ENCODE measurements at places on chromosomes 4 and X. TPM values are rescaled to one million over a fixed set of nuclear protein-coding genes. Genes with fewer than 3 reads are reported as not detected.
A peak's percentile ranks its signal among the peaks of the same experiment; 100 is the strongest.

- DNase-seq, result no peak
These were observed 469.0 kb downstream of the IDS start for GRCh38 chrX:149036086-149036485.

GRCh38 chr4:10107111-10108091 lies 9.2 kb downstream of the WDR1 start:
- DNase-seq, result no peak

GRCh38 chr4:139669335-139669734 lies 3.7 kb downstream of the MGST2 start:
- DNase-seq, result no peak

GRCh38 chrX:136497556-136498052 lies at the start of gene HTATSF1:
Gene HTATSF1 (plus strand): TSS chrX:136497592. CDS start chrX:136497685, 93 bp downstream.
- no peak for DNase-seq

GRCh38 chrX:14616836-14617235 lies 87.5 kb downstream of the GLRA2 start:
- DNase-seq, result no peak

DNA sequence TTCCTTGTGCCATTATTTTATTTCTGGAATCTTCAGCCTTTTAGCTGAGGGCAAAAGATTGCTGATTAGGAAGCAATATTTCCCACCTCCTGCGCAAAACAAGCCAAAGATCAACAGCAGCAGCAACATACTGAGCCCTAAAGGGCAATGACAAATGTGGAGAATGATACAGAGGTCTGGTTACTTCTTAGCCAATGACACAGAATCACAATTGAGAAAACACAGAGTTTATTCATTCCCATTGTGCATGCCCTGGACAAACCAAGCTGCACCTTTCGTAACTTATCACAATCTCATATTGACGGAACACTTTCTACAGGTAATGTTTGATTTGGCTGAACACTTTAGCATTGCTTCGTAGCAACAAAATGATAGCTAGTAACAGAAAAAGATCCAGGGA lies 13.4 kb downstream of the F9 start:
- DNase-seq, result no peak

DNA sequence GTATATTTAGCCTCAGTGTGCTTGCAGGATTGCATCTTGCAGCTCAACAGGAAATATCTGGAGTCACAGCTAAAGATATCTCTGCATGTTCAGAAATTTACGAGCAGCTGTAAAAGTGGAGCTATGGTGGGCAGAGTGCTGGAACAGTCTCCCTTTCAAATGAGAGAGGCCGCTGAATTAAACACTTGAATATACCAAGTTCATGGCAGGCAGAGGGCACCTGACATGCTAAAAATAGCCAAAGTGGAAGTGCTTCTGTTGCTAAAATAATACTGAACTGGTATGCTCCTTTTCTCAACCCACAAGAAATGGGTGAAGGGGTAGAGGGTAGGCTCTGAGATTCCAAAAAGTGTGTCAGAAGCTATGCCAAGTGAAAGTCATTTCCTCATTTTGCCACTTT lies 98.1 kb downstream of the MGST2 start:
- no peak for DNase-seq

DNA sequence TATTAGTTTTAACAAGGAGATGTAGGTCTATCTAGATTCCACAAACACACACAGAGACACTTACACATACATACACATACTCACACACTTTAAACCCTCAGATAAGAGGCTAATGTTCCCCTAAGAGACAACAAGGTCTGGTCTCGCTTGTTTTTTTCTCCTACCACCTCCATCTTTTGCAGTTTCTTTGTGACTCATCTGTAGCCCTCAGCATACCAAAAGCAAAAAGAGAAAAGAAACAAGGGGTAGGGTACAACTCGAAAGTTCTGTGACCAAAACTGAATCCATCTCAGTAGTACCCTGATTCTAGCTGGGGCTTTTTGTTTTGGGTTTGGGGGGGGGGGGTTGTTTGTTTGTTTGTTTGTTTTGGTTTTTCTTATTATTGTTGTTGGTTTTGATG lies 12.2 kb upstream of the EXOSC9 start:
- DNase-seq, result no peak

DNA sequence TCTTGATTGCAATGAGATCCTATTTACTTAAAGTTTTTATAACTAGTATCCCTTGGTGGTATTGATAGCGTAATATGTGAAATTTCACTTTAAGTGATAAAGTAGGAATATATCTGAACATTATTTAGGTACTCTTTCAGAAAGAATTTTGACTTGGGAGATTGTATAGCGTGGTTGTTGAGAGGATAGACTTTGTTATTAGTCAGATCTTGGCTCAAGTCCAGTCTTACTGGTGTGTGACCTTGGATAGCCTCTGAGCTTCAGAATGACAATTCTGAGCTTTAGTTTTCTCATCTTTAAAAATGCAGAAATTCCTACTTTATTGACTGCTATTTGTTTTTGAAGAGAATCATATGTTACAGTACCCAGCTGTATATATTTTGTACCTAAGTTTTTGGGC lies 32.6 kb downstream of the DCK start:
- no peak for DNase-seq

GRCh38 chr4:184649971-184650855 lies 675 bp downstream of the PRIMPOL start:
- no peak for DNase-seq

DNA sequence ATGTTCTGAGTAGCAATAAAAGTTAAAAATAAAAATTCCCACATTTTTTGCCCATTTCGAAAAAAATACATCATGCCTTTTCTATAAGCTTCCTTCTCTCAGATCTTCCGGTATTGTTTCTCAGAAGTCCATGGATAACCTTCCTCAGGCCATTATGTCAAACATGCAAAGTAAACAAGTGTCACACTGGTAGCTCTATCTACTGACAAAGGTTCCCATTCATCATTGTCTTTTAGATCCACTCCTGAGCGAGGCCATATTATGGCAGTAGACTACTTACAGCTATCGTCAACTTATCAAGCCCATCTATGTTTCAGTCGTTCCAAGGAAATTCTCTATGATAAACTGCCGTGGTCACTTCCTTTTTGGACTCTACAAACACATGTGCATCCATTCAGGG lies 1068.2 kb downstream of the GLUD2 start:
- DNase-seq, result no peak

GRCh38 chr4:124903995-124904722 lies 191.6 kb upstream of the ANKRD50 start:
- DNase-seq, result no peak

GRCh38 chr4:23938796-23939195 lies 48.9 kb upstream of the PPARGC1A start:
- no peak for DNase-seq

DNA sequence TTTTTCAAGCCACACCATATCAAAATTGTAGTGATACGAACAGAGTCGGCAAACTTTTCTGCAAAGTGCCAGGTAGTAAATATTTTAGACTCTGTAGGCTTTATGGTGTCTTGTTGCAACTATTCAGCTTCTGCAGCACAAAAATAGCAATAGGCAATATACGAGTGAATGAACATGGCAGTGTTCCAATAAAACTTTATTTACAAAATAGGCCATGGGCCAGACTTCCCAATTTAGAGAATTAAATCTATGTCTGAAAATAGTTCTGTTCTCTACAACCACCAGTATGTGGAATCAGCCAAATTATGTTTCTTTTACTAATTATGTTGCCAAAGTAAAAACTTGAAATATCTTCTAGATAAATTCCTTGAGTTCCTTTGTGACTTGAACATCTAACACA lies 56.5 kb downstream of the NCAPG start:
- no peak for DNase-seq

- DNase-seq, result no peak
These were observed 202.1 kb downstream of the HNRNPD start for GRCh38 chr4:82171531-82172155.

DNA sequence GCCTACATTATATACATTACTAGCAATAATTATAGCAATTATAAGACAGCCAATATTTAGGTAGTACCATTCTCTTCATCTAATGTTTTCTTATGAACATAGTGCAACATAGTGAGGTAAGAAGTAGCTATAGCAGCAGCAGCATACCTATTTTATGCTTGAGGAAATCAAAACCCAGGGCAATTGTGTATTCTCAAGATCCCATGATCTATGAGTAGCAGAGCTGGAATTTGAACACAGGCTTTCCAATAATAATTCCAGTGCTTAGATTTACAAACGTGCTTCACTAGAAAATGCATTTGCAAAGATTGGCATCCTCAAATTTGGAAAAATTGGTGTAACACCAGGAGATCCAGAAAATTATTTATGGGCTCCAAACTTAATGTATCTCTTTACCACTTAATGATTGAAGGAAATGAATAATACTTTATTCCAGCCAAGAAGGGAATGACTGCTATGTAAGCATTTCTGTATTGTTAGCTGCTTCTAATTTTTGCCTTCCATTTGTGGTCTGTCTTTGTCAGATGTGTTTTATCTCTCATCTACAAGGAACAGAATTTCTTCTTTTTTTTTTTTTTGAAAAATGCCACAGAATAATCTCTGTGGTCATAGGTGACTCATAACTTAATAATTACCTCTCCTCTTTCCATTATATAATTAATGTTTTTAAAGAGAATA lies 451.1 kb downstream of the ARAP2 start:
- DNase-seq, result no peak

DNA sequence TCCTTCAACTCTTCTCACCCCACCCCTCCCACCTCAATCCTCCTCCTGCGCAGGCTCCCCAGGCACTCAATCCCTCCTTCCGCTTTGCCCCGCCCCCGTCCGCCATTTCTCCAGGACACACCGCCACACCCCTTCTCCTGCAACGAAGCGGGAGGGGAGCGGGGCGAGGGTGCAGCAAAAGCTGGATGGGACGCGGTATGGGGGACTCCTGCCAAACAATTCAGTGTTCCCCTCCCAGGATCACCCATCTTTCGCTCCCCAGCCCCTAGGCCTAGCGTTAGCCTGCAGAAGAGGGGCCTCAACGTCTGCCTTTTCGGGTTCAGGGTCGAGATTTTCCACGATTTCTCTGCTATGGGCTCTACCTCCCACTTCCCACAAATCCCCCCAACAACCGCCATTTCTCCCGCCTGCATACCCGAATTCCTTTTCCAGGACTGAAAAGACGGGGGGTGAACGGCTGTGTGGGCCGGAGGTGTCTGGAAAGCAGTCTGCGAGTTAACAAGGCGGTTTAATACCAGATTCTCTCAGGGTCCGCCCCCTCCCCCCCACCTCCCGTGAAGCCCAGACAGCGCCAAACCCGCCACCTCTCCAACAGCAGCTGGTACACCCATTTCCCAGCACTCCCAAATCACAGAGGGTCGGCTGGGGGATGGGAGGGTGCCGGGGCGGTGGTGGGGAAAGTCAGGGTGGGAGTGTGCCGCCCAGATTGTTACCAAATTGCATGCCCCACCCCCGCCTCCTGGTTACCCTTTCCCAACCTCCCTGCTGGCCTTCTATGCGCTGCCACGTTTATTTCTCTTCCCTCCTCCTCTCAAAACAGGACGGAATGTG lies 774 bp downstream of the ARMCX2 start:
- peak; percentile 25 for DNase-seq

- peak; percentile 56 for DNase-seq
These were observed 4.9 kb upstream of the TXK start for GRCh38 chr4:48138936-48139335.

DNA sequence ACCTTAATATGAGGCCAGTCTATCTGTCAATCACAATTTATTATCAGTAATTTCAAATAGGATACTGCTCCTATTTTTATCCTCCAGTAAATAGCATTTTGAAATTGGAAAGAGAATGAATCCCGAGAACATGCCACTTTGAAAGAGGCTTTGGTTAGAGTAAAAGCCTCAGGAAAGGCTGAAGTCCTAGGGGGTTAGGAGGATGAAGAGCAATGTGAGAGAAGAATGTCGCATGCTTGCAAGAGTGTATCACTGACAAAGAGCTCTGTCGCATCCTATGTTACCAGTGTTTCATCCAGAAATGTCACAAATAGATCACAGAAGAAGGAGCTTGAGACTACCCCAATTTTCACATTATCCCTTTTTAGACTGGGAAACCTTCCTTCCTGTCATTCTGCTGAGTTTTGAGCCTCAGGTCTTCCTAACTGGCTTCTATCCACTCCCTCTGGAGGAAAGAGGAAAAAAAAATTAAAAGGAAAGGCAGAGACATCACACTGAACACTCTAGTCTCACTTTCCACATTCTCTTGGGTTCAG lies 39.8 kb downstream of the GPM6A start:
- DNase-seq, result no peak

DNA sequence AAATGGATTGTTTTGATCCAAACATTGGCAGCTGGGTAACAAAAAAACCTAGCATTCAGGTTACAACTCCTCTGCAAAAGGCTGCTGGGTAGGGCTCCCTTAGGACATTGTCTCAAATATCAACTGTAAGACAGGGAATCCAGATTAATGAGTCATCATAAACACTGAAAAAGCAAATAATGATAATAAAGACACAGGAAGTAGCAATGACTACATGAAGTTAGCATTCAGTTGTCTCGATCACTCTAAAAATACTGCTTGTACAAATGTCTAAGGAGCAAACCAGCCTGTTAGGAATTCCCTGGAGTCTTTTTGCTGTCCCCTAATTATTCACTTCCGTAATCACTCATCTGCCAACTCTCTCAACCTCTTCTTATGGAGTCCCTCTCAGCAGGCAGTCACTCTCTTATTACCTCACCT lies 259.2 kb downstream of the GPC3 start:
- no peak for DNase-seq

GRCh38 chrX:118016422-118016821 lies 100.2 kb downstream of the KLHL13 start:
- no peak for DNase-seq

DNA sequence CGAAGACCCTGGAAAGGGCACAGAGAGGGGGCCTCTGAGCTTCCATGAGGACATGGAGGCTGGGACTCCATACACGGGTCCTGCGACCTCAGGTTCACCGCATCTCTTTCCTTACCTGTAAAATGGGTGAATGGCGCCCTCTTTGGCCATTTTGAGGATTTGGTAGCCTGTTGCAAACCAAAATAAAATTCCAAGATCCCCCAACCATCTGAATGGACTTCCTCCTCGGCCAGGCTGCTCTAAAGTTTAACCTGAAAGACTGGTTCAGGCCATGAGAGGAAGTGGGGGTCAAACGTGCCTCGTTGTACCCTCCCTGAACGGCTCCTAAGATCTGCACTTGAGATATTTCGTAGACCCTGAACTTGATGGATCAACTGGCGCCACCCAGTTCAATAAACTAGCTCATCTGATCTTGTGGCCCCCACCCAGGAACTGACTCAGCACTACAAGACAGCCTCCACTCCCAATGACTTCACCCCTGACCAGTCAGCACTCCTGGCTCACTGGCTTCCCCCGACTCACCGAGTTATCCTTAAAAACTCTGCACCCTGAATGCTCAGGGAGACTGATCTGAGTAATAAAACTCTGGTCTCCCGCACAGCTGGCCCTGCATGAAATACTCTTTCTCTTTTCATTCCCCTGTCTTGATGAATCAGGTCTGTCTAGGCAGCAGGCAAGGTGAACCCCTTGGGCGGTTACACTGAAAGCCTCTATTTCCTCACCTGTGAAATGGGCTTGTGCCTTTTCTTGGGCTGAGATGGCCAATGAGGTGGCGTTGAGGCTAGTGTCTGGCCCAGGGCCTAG lies 32.9 kb upstream of the GPR78 start:
- DNase-seq, result no peak

Gene IGSF1
- total RNA-seq, result not detected

Gene MAGEA12
- not detected for total RNA-seq

Gene HPGD
- 3.1 TPM for total RNA-seq

Gene RAB28
- total RNA-seq, result 19.3 TPM

Gene AMTN
- not detected for total RNA-seq

Gene MECP2
- total RNA-seq, result 59.4 TPM

Gene SERPINA7
- not detected for total RNA-seq

Gene TCP11X2
- total RNA-seq, result not detected

Gene CTAG1B
- not detected for total RNA-seq

Gene BTC
- total RNA-seq, result not detected

Gene PDCL2
- total RNA-seq, result not detected

Gene RNF175
- total RNA-seq, result not detected

Gene RGN
- not detected for total RNA-seq

Gene RAB41
- total RNA-seq, result not detected

Gene TXK
- total RNA-seq, result 12.5 TPM

Gene TEC
- 1.3 TPM for total RNA-seq
